ENCODE measurements at places on chromosomes 13 and 19.

GRCh38 chr19:51810223-51810622, 15.3 kb downstream of the FPR3 start:
- no peak for DNase-seq

GRCh38 chr19:13859361-13859880, 17.5 kb upstream of the NANOS3 start:
- no peak for DNase-seq

DNA sequence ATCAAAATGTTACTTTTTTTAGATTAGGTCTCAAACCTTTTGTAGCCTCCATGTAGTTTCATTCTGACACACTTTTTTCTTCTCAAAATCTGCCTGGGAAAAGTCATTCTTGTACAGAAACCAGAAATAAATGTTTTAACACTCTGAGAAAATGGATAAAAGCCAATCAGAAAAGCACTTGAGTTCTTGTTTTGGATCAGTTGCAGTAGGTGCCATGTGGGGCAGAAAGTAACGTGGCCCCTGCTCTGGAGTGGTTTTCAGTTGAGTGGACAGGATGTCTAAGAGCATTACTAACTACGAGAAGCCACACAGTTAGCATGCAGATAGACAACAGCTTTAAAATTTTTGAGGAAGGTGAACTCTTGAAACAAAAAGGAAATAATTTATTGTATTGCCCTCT, 19.1 kb downstream of the GPR183 start:
- DNase-seq = no peak

DNA sequence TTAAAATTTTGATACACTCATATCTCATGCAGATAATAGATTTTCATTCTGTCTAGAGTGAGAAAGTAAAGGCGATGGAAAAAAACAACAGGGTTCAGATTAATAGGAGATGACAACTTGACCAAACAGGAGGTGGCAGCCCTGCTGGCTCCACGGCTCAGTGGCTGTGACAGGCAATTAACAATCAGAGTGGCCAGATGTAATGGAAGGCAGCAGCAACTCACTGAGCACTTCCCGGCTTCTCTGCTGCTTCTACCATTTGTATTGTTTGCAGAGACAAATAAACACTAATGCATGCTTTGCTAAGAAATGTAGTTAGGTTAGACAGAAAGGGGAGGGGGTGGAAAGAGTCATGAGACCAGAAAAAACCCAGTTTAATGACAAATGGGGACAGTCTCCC, 473.0 kb upstream of the SLC10A2 start:
- DNase-seq = no peak

- DNase-seq = no peak
Measured at GRCh38 chr13:73898276-73898675, 235.9 kb downstream of the KLF12 start.

GRCh38 chr19:48443256-48443655, 2.5 kb upstream of the GRWD1 start:
- no peak for DNase-seq

DNA sequence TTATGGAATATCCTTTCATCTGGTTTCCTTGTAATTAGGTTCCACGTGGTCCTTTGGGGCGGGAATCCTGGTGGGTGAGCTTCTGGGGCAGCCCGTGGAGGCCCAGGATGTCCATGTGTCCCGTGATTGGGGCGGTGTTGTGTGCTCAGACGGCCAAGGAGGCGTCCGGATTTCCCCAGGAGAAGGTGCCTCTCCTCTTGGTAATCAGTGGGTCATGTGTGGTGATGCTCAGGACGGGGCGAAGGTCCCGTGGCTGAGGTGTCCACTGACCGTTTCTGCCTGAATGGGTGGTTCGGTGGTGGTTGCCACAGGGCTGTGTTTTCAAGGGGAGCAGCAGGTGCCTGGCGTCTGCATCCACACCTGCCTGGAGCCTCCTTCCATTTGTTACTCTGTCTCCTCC, 52.2 kb upstream of the F7 start:
- no peak for DNase-seq

GRCh38 chr19:48445256-48445605, 552 bp upstream of the GRWD1 start:
- peak; percentile 88 for DNase-seq

DNA sequence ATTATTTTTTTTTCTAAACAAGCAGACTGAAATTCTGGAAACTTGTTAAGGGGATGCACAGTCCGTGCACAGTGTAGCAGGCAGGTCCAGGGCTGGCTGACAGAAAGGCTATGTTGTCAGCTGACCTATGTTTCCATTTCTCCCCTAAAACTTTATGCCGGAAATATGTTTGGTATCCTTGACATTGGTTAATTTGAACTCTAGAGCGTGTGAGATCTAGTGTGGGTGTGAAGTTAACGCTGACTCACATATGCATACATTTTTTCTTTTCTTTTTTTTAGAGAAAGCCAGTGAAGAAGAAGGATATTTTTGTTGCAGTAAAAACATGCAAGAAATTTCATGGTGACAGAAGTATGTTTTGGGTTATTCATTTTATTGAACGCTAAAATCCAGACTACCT, 76.6 kb downstream of the B3GLCT start:
- DNase-seq = no peak

DNA sequence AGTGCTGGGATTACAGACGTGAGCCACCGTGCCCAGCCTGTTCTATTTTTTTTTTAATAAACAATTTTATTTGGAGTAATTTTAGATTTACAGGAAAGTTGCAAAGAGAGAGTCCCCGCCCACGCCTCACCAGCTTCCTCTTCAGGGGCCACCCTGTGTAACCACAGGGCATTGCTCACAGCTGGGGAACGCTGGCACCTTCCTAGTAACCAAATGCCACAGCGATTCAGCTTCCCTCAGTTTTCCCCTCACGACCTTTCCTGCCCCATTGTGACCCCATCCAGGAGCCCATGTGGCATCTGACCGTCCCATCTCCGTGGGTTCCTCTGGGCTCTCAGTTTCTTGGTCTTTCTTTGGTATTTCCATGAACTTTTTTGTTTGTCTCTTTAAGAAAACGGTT, 83.9 kb downstream of the GNG7 start:
- no peak for DNase-seq

DNA sequence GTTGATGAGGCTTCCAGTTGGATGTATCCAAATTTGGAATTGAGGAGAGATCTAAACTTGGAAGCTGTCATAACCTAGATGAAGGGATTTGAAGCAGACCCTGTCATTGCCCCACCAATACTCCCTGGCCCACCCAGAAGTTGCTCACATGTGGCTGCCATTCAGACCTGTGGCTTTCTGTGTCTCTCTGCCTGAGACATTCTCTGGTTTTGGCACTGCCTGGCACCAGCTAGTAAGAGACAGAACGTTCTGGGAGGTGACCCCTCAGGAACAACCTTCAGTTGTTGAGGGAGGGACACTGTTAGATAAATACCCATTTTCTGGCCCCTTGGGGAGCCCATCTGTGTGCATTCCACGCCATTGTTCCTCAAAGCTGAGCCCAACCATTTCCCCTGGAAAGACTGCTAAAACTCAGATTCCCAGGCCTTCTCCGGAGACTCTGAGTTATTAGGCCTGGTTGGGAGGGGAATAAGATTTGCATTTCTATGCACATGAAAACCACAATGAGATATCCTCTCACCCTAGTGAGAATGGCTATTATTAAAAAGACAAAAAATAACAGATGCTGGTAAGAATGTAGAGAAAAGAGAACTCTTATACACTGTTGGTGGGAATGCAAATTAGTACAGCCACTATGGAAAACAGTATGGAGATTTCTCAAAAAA, 290.4 kb downstream of the TSHZ3 start:
- DNase-seq = no peak

GRCh38 chr19:48290401-48290770, 20.5 kb downstream of the ZNF114 start:
- no peak for DNase-seq

DNA sequence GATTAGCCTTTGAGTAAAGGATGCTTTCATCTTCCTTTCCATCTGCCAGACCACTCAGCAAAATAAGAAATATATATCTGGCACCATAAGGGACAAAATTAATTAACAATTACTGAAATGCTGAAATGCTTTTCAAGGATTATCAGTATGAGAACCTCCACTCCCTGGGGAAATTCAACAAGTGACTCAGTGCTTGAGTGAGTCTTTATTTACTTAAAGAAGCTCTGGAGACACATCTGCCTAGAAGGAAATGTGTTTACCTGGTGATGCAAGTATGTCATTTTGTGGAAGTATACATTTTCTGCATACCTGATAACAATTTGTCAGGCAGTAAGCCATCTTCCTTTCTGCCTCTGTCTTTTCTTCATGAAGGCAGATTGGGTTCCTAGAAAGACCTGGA, 23.4 kb downstream of the ZNF560 start:
- DNase-seq = no peak

GRCh38 chr13:49596221-49596620, 10.9 kb upstream of the RCBTB1 start:
- no peak for DNase-seq

DNA sequence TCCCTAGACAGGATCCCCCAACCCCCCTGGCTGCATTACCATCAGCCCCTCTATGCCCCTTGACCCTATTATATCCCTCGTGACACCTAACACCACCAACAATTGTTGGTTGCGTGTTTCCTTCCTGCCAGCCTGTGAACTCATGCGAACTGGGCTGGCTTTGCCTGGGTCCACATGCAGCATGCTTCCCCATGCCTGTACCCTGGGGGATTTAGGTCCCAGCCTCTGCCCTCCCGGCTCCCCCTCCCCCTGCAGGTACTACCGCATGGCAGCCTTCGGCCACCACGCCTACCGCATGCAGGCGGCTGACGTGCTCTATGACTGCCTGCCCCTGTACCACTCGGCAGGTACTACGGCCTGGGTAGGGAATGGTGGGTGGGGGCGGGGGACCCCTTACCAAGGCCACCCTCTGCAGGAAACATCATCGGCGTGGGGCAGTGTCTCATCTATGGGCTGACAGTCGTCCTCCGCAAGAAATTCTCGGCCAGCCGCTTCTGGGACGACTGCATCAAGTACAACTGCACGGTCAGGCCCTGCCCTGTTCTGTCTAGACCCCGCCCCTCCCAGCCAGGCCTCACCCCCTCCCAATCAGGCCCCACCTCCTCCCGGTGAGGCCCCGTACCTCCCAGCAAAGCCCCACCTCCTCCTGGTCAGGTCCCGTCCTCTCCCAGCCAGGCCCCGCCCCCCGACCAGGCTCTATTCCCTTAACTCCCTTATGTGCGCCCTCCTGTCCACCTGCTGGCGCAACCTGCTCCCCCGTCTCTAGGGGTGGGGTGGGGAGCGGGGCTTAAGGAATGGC, 18.5 kb downstream of the SLC27A1 start:
- no peak for DNase-seq

DNA sequence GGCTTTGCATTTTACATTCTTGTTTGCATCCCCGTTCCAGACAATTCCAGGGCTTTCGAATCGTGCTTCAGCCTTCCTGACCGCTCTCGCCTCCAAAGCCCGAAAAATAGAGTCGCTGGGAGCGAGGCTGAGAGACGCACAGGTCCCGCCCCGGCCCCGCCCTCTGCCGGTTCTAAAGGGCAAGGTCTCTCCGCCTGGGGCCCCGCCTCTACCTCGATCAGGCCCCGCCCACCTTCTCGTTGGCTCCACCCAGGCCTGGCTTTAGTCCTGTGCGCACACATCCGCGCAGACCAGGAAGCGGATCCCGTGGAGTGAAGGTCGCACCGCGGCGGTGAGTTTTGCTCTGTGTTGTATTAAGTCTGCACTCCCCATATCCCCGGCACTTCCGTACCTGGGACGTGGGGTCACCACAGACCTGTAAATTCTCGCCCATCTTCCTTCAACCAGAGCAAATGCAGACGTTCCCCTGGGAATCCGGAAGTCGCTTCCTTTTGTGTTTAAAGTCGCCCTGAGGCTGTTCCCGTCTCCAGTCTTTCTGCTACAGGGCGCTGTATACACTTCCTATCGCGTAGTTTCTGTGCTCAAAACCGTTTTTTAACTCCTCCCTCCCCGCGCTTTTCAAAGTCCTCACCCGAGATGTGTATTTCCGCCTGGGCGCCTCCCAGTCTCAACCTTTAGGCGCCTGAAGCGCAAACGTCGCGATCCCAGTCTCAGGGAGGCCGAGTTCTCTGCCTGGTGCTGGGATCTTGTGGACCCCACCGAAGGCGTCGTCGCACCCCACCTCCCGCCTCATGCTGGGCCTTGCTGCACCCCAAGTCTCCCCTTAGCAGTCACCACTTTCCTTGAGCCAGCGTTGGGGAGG, at the start of gene ZNF701:
Gene ZNF701, plus strand, starts transcription at position 288 of the 862 bp plus-strand sequence. CDS start 3,861 bp downstream, outside the sequence.
- peak; percentile 57 for DNase-seq

DNA sequence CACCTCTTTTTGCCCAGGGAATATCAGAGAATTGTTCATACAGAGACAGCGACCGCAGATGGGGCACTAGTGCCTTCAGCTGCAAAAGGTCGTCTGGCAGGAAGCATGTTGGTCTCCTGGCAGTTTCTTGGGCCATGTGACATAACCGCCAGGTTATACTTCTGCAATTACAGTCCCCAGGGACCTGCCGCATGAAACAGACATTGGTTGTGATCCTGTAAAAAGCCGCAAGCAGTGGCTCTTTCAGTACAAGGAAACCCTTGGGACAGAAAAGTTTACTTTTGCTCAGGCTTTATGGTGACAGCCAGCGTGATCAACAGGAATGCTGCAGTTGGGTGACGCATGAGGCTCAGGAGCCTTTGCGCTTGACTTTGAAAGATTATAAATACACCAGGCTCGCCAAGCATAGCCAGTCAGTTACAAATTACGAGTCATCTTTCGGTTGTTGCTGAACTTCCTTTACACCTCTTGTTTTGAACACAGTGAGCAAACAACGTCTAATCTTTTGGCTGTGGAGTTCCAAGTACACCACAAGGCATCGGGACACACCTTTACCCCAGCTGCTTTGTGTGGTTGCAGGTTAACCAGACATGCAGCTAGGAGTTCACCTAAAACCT, 50.5 kb upstream of the UBE2L5 start:
- DNase-seq = no peak

DNA sequence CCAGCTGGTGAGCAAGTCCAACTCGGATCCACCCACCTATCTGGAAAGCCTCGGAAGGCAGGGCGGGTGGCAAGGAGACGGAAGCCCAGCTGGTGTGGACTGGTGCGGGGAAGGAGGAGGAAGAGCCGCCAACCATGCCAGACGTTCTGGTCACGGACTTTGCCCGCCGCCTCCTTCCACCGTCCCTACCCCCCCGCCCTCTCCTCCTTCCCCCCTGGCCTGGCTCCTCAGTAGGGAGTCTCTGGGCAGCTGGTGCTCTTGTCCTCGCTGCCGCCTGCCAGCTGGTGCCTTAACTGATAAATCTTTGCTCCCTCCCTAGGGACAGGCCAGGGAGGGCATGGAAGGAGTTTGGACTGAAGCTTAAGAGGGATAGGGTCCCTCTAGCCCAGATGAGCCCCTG, 4.8 kb downstream of the SYNGR4 start:
- no peak for DNase-seq

Data from glomerular endothelial cell (primary cell).